ENCODE measurements at places on chromosomes 7 and 10.

DNA sequence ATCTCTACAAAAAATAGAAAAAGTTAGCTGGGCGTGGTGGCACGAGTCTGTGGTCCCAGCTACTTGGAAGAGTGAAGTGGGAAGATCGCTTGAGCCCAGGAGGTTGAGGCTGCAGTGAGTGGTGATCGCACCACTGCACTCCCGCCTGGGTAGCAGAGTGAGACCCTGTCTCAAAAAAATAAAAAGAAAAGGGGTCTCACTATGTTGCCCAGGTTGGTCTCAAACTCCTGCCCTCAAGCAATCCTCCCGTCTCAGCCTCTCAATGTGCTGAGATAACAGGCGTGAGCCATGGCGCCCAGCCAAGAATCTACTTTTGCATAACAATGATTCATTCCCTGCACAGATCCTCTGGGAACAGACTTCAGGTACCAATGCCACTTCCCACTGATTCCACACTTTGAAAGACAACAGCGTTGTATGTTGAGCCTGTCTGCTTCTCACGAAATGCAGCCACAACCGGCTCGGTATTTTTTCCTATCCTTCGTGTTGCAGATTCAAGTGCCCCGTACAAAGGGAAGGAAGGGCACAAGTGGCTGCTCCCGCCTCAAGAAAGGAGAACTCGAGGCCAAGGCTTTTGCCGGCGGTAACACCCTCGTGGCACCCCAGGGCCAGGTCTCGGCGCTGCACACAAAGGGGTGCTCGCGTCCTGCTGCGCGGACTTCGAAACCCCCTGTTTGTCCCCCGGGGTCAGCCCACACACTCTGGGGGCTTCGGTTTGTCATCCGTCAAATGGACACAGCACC lies 745 bp downstream of the DAGLB start:
- DNase-seq = peak; percentile 16

GRCh38 chr7:24945899-24946298 lies 34.1 kb downstream of the OSBPL3 start:
- DNase-seq = no peak

DNA sequence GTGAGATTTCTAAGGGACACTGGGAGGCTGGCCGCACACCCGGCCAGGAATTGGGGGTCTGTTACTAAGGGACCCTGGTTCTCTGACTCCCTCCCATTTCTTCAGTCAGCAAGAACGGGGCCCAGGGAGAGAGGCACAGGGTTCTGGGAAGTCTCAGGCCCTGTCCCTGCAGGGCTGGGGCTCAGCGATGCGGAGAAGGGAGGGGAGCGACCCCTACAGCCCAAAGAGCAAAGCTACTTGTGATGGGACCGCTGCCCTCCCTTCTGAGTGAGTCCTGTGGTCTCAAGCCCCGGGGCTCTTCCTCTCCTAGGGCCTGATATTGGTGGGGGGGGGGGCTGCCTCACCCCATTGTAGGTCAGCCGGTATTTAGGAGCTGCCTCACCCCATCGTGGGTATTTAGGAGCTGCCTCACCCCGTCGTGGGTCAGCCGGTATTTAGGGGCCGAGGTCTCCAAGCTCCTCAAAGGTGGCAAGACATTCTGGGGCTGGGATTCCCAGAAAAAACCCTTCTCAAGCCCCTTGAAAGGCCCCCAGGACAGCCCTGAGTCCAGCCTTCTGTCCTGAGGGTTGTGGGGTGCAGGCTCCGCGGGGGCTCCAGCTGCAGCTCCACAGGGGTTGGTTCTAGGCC lies 16.9 kb upstream of the NKX6-2 start:
- DNase-seq = no peak

GRCh38 chr7:71925663-71926062 lies 486.5 kb downstream of the CALN1 start:
- DNase-seq = no peak

DNA sequence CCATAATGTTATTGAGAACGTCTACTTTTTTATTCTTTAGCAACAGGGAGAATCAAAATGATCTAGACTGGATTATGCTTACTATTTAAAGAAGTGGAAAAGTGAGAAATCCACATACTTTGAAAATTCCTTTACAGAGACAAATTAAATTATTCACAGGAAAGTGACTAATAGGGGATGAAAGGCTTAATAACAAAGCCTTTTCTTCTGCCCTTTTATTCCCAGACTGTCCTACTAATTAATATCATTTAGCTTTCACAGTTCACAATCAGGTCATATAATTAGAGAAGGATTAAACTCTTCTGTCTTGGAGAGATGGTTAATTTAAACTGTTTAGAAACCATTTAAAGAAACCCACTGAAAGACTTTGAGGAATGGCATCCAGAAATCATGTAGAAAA lies 58.8 kb downstream of the ARL4A start:
- DNase-seq = no peak

- no peak for DNase-seq
These were observed 69.4 kb downstream of the AMZ1 start for GRCh38 chr7:2757361-2757903.

GRCh38 chr10:4138146-4138721 lies 353.2 kb upstream of the KLF6 start:
- DNase-seq = no peak

DNA sequence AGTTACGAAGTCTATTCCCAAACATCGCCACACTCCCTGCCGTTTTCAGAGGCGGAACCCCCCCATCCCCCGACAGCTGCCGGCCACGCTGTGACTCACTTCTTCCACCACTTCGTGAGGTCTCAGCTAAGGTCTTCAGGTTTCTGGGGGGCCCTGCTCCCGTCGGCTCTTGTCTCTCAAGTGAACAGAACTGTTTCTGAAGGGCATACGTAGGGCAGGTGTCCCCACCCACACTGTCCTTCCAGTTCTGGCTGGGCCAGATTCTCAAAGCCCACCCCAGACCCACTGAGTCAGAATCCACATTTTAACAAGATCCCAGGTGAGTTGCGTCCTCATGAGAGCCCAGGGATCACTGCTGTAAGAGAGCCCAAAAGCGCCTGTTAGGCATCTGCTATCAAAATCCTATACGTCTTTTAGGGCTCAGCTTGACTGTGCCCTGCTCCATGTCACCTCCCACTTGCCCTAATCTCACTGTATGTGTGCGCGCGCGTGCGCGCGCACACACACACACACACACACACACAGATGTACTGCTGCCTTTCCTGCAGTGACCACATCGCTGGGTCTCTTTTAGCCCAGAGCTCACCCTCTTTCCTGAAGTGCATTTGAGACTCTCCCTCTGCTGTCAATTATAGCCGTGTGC lies 78.8 kb downstream of the PROSER2 start:
- no peak for DNase-seq

DNA sequence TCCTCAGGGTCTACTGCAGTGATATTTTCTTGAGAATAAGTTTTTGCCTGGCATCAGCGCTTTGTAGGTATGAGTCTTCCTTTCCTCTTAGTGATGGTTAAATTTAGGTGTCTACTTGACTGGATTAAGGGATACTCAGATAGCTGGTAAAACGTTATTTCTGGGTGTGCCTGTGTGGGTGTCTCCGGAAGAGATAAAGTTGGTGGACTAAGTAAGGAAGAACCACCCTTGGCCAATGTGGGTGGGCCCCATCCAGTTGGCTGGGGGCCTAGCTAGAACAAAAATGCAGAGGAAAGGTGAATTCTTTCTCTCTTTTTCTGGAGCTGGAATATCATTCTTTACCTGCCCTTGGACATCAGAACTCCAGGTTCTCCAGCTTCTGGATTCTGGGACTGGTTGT lies 138.8 kb downstream of the ADCYAP1R1 start:
- DNase-seq = no peak

GRCh38 chr7:155792999-155793560 lies 19.2 kb downstream of the SHH start:
- no peak for DNase-seq

DNA sequence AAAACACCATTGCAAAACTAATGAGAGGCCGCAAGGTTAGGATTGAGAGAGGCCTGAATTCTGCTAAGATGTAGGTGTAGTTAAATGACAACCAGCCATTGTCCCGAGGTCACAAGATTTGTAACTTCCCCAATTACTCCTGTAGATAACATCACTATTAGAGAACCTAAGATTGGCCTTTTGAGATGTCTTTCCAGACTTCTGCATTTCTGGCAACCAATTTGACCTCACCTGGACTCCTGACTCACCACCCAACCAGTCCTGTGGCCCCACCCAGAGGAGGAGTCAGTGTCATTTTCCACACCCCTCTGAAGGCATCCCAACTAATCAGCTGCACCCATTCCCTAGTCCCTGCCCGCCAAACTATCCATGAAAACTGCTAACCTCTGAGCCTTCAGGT lies 115.7 kb downstream of the PRKAG2 start:
- DNase-seq = no peak

DNA sequence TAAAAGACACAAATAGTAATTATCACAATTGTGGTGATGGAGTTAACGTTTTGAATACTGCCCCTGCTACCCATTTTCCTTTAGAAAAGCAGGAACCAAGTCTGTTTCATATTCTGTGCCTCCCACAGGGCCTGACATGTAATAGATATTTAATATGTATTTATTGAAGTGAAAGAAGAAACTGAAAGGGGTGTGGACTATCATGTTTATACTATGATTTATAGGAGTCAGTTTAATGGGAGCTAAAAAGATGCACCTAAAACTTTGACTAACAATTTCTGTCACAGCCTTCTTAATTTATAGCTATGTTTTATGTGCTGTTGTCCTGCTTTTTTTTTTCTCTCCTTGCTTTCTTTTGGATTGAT lies 24.1 kb upstream of the BHLHA15 start:
- no peak for DNase-seq

- no peak for DNase-seq
These were observed 495.6 kb upstream of the KLF6 start for GRCh38 chr10:4280461-4281189.

DNA sequence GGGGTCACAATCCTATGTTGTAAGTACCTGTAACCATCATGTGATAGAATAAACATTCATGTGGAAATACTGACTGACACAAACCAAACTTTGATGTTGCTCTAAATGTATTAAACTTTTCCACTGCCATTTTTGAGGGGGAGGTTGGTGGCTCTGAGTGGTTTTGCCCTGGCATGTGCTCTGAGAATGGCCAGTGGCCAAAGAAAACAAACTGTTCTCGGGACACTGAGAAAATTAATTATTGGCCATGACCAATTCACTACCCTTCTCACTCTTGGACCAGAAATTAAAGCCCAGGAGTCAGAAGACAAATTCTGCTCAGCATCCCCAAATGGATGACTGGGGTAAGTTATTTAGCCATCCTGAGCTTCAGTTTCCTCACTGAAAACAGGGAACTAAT lies 195.9 kb downstream of the XPNPEP1 start:
- DNase-seq = no peak

DNA sequence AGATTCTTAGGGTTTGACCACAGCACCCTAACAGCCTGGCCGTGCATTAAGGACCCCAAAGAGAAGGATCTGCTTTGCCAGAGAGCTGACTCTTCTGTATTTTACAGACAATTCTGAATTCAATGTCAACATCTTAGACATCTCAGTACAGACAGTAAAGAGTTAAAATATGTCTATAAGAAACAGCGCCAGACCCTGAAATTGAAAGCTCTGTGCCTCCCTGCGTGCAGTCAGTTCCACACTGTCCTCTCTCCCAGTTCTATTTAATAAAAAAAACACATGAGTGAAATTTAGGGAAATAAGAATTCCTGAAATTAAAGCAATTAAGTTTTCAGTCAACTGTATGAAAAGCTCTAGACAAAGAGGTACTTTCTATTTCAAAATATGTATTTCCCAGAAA lies 45.1 kb downstream of the MET start:
- no peak for DNase-seq

DNA sequence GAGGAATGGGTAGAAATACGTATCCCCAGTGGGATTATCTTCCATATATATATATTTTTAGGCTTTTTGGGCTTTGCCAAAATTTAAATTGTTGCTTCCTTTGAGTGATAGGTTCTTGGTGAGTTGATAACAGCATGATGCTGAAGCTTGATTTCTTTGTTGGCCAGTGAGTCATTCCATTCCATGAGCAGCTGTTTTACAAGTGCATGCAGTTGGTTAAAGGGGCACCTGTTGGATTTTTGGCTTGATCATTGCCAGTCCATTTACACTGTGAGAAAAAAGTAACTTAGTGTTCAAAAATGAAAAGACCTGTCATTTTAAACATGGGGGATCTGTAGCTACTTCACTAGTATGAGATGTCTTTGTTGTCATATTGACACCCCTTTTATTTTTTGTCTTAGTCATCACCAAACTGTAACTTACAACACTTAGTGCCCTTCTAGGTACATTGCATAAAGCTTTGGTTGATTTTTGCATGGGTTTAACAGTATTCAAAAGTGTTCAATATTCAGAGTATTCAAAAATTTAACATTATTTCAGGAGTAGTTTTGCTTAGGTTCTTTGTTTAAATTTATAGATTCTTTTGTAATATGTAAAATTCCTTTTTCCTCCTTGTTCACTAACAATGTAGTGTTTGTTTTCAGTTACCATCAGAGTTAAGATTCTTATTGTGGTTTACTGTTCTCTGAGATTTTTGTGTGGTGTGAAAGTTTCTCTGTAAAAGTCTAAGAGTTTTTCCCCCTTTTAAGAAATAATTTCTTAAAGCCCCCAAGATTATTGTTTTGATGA lies 8.8 kb downstream of the AKAP9 start:
- DNase-seq = no peak

DNA sequence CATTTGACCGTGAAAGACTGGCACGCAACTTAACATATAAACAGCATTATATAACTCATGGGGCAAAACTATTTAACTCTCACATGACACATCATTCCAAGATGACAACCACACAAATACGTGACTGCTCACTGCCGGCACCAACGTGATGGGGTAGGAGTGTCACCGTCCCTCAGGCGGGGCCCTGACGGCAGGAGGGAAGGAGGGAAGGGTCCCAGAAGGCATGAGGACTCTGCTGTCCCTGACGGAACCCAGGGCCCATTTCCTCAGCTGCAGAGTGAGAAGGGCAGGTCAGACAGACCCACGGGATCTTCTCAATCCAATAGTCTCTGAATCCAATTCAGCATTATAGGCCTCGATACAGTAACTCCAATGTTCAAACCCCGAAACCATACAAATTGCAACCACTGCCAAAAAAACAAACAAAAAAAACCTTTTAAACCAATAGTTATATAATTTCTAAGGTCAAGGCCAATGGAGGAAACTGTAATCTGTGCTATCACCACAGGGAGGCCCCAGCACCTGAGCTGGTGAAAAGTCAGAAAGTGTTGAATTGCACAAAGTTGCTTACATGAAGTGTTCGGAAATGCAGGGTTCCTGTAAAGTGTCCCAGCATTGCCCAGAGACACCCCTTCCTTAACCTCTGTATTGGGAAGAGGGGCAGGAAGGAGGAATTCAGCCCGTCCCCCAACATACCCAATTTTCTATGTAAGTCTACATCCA lies 137.4 kb downstream of the TNS3 start:
- no peak for DNase-seq
